MG63 (cell line): ENCODE measurements at places on chromosomes 1 and 21. TPM values are rescaled to one million over a fixed set of nuclear protein-coding genes. Genes with fewer than 3 reads are reported as not detected.
A peak's percentile ranks its signal among the peaks of the same experiment; 100 is the strongest.

The S100A7A gene
- not detected in 2 replicates for total RNA-seq

The OR2L5 gene
- total RNA-seq, result not detected in 2 replicates

- DNase-seq, result no peak
Observed at GRCh38 chr1:89708751-89709375, 75.9 kb downstream of the LRRC8C start.

The GJB4 gene
- total RNA-seq, result not detected in 2 replicates

- DNase-seq, result no peak
Observed at GRCh38 chr1:53562981-53563379, 103.8 kb downstream of the DMRTB1 start.

DNA sequence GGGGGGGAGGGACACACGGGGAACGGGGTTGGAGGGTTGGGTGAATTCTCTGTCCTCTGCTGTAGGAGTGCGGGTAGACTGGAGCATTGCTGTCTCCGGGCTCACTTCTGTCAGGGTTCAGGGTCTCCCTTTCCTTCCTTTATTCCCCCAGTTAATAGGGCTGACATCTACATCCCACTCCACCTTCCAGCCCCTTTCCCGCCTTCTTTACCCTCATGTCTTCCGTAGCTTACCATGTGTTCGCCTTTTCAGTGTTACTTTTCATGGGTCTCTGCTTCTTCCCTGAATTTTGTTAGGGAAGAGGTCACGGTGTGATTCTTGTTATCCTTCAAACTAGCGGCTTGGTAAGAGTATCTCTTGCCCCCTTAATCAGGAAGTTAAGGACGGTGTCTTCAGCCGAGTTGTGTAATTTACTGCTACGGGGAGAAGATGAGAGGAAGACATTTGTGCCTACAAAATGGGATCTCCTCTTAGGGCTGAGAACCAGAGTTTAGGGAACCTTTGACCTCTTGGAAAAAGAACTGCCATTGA, 917 bp downstream of the RAP1A start:
- DNase-seq, result no peak

DNA sequence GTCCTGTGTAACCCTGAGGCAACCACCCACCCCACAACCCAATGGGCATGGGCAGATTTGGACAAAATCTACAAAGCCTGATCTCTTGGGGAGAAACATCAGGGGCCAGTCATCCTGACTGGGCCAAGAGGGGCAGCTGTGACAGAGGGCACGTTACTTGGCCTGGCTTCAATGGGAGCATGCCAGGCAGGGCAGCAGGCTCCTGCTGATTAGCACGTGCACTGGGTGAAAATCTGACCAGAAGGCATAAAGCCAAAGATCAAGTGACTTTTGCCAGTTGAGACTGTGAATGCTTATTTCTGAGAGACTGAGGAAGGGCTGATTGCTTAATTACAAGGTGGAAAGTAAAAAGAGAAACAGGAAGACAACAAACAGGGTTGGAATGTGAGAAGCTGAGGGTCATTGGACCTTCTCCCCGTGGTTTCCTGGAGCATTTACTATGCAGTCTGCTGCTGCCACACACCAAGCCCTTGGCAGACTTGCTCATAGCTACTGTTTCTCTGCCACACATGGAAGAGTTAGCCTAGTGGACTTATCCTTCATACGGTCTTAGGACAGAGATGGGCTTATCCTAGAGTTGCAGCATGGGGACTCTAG, 39.8 kb upstream of the TNR start:
- peak; percentile 52 for DNase-seq

- no peak for DNase-seq
Observed at GRCh38 chr21:37244501-37245095, 22.5 kb downstream of the VPS26C start.

The HSD3B2 gene
- not detected in 2 replicates for total RNA-seq

The LMNA gene
- total RNA-seq, result 1,337 and 1,568 TPM in 2 replicates

DNA sequence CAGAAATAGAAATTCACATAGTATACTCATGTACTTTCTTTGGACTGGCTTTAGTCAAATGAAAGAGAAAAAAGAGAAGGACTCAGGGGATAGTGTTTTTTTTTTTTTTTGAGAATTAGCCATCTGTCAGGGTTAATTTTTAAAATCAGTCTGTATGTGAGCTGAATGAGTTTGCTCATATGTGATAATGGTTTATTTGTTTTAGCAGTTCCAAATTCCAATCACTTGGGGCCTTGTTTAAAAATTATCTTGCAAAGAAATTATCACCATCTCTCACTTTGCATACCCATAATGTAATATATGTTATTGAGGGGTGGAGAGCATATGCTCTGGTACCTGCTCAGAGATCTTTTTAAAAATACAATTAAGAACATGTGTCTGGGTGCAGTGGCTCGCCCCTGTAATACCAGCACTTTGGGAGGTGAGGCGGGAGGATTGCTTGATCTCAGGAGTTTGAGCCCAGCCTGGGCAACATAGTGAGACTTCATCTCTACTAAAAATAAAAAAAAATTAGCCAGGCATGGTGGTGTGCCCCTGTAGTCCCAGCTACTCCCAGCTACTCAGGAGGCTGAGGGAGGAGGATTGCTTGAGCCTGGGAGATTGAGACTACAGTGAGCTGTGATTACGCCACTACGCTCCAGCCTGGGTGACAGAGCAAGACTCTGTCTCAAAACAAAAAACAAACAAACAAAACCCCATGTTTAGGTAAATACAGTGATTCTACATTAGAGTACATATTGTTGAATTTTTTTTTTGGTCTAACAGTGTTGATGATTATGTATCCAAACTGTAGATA, 19.7 kb downstream of the GNAI3 start:
- no peak for DNase-seq
